ENCODE measurements at places on chromosomes 11 and 22.
A peak's percentile ranks its signal among the peaks of the same experiment; 100 is the strongest.

- H3K36me3 ChIP-seq: peaks cover 4% of the 10 kb centered on the region
- H3K27me3 ChIP-seq: no peaks in the 10 kb centered on the region
- H3K4me3 ChIP-seq: no peak overlapping the region
- H3K4me1 ChIP-seq: no peaks in the 10 kb centered on the region
Measured at GRCh38 chr11:8544807-8545206, 49.2 kb downstream of the STK33 start.

DNA sequence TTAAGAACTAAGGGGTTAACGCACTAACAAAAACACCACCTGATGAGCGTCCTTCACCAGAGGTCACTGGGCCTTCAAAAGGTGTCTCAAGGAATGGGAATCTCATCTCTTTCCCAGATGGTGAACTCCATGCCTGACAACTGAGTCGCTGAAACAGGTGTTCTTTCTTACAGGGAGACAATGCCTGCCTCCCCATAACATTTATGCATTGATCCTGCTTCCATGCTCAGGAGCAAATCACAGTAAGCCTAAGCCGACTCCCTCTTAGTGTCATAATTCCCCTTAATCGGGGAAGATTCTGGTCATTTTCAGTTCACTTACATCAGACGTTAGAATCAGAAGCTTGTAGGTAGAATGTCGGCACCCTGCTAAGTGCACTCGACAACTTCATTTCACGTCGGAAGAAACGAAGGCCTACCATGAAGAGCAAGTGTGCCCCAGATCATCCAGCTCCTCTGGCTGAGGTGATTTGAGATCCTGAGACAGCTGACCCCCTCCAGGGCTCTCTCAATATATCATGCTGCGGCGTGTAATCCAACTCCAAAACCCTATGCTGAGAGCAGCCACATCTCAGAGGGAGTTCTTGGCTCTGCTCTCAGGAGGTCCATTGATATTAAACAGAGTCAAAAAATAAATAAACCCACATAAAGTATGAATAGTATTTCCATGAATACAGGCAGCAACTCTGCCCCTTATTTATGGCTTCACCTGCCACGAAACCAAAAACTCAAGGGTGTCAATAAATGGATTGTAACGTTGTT, 163.1 kb downstream of the LARGE1 start:
- H3K4me3 ChIP-seq: no peak overlapping the region
- H3K27ac ChIP-seq: no peak overlapping the region
- no peak for DNase-seq
- peaks cover 2% of the 10 kb centered on the region for H3K27me3 ChIP-seq
- peaks cover 29% of the 10 kb centered on the region for H3K36me3 ChIP-seq

- no peak for DNase-seq
- no peak overlapping the region for H3K27ac ChIP-seq
- no peaks in the 10 kb centered on the region for H3K27me3 ChIP-seq
Measured at GRCh38 chr11:67117672-67118180, 1.3 kb upstream of the KDM2A start.

DNA sequence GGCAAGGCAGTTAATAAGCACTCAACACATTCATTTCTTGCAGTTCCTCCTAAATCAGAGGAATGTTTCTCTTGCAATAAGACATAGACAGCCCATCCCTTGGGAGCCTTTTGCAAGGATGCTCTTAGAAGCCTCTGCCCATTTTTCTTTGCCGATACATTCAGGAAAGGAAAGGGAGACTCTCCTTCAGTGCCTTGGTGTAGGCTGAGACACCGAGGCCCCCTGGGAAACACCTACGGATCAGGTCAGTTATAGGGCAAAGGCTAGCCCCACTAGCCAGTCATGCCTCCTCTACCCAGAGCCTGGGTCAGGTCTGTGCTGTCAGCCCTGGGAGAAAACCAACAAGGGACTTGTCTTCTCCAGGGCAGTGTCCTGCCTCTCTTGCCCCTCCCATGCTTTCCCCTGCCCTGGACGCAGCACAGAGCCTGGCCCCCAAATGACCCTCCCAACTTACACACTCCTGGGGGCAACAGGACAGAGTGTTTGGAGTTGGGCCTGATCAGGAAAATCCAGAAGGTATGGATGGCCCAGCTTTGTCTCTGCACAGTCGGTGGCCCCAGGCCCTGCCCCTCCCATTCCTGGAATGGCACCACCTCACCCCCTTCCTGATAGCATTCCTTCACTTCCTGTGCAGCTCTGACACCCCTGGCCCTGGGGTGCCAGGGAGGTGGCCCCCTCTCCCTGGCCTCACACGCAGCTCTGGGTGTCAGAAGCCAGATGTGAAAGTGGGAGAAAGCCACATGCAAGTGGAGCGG, 18.3 kb downstream of the ANKK1 start:
- H3K27ac ChIP-seq: no peak overlapping the region
- no peaks in the 10 kb centered on the region for H3K4me1 ChIP-seq
- H3K27me3 ChIP-seq: peaks cover 8% of the 10 kb centered on the region
- H3K4me3 ChIP-seq: no peak overlapping the region
- H3K36me3 ChIP-seq: no peaks in the 10 kb centered on the region
- DNase-seq: no peak

DNA sequence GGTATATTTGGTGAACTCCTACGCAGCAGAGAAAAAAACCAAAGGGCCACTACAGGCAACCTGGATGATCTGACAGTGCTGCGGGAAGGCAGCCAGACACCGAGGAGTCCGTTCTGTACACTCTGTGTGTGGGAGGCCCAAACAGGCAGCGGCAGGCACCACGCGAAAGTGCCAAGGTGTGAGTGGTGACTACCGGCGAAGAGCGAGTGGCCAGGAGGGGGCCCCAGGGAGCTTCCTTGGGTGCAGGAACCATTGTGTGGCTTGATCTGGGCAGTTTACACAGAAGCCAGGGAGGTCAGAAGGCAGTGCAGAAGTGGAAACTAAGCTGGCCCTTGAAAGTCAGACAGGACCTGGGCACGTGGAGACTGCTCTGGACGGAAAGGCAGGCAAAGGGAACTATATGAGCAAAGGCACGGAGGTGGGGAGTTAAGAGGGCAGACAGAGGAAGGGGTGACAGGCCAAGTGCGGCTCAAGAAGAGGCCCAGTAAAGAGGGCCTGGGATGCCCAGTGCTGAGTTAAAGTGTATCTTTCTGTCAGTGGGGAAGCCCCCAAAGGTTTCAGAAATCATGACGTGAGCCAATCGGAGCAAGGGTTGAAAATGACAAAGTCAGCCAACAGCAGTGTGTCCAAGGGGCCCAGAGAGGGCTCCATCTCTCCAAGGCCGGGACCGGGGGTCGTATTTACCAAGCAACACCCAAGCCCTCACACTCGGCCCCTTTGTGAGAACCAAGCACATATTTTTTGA, 10.6 kb downstream of the TMEM184B start:
- H3K4me3 ChIP-seq: no peak overlapping the region
- H3K4me1 ChIP-seq: peaks cover 26% of the 10 kb centered on the region
- H3K27ac ChIP-seq: peak overlapping the region; percentile 81
- no peaks in the 10 kb centered on the region for H3K27me3 ChIP-seq

DNA sequence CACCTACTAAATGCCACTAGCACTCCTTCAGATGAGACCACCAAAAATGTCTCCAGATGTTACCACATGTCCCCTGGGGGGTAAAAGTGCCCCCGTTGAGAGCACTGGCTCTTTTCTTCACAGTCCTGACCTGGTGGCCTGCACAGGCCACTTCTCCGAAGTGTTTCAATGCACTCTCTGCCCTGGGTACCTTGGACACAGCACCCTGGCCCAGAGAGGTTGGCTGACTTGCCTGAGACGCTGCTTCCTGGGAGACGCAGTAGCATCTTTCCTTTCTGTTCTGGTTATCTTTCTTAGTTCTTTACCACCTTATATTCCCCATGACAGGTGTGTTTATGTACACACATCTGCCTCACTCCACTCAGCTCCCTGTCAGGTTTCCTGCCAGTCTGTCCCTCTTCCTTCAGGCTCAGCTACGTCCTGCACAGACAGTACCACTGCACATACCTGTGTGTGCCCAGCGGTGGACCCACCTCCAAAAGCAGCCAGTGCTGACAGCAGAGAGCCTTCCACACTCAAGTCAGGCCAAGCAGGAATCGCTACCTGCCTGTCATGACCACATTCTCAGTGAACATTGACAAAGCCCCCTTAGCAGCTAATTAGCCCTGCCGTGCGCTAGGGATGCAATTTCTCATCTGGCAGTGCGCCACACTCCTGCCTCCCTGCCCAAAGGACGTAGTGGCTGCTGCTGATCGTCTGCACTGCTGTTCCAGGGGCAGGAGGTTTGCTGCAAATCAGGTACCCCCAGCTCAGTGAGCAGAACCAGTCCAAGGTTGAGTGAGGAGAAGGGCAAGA, 39.0 kb downstream of the FAM83F start:
- DNase-seq: no peak
- H3K4me3 ChIP-seq: no peak overlapping the region
- H3K4me1 ChIP-seq: peaks cover 4% of the 10 kb centered on the region
- H3K27ac ChIP-seq: no peak overlapping the region
- H3K36me3 ChIP-seq: no peaks in the 10 kb centered on the region

GRCh38 chr11:28289444-28289843, 181.3 kb downstream of the METTL15 start:
- DNase-seq: no peak
- H3K4me1 ChIP-seq: peaks cover 2% of the 10 kb centered on the region
- H3K4me3 ChIP-seq: no peak overlapping the region
- peaks cover 21% of the 10 kb centered on the region for H3K36me3 ChIP-seq
- no peak overlapping the region for H3K27ac ChIP-seq
- no peaks in the 10 kb centered on the region for H3K27me3 ChIP-seq

Measured in memory B cell (primary cell).